GM18507 (cell line): ENCODE measurements at places on chromosomes 3 and 15.
A peak's percentile ranks its signal among the peaks of the same experiment; 100 is the strongest.

- DNase-seq, result no peak
Measured at GRCh38 chr15:23073890-23074646, 34.7 kb upstream of the TUBGCP5 start.

DNA sequence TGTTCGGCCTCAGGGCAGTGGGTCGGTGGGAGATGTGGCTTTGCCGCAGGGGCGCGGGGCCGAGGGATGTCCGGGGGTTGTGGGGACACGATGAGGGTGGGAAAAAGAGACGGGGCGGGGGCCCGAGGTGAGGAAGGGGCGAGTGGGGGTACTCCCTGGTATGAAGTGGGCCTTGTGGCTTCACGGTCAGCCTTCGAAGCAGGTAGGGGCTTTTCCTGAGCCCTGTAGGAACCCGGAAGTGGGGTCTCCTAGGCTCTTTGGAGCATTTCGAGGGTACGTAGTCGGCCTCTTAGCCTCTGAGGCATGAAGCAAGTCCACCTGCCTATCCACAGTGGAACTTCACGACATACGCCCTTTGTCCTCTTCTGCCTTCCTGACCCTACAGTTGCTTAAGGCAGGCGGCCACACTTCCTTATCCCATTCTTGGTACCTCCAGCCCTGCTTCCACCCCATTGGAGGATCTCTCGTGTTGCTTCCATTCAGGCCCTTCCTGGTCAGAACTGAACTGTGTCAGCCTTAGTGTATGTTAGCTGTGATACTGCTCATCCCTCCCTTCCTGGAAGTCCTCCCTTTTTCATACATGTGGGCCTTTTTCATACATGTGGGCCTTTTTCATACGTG, 389 bp downstream of the ARPC4 start:
- DNase-seq, result no peak

- DNase-seq, result no peak
Measured at GRCh38 chr3:183920416-183920815, 35.7 kb upstream of the PARL start.

DNA sequence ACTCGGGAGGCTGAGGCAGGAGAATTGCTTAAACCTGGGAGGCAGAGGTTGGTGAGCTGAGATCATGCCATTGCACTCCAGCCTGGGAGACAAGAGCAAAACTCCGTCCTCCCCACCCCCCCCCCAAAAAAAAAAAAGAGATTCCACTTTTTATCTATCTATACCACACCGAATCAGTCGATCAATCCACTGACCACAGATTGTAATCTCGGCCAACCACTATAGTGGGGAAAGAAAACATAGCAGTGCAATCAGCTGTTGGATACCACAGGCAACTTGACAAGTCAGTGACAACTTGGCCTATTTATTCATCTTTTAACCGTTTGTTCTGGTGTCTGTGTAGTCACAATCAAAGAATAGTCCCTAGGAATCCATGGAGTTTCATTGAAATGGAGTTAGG, 299.2 kb downstream of the FHIT start:
- no peak for DNase-seq

- DNase-seq, result no peak
Measured at GRCh38 chr15:94592495-94592894, 361.1 kb downstream of the MCTP2 start.

DNA sequence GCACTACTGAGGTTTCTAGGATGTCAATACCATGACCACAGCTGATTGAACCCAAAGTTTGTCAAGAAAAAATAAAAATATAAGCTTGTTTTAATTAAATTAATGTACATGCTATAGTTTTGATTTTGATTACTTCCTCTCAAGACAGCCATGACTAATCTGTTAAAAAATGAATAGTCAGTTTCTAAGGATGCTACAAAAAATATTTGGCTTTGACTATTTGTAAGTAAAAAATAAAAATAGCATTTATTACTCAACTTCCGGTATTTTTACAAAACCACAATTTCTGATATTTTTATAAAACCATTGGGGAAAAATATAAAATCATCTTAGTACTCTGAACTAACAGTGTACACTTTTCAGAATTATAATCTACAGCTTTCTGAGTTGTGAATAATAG, 12.1 kb upstream of the TEX9 start:
- no peak for DNase-seq

GRCh38 chr3:127403795-127404194, 115.9 kb upstream of the PRR20G start:
- no peak for DNase-seq

DNA sequence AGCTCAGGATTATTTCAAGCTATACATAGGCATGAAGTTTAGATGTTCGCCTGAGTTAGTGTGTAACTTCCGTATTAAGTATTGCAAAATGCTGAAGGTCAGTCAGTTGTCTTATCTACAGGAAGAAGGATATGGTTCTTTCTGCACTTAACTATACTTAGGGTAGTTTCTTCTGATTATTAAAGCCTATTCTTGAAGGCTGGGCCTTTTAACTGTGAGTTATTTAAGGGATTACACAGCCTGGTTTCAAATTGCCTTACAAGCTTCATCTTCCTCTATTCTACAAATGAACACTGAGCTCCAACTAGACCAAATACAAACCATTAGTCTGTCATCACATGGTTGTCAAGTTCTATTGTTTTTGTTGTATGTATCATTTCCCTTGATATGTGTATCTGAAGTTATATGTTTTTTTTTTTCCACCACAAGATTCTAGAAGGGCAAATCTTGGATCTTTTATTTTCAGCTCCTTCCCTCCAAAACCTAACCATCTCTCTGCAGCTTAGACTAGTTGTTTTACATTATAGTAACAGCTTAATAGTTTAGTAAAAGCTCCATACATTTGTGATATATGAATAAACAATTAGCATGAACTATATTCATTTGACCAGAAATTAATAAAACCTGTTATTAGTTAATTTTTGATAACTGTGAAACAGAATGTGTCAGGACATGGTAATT, 272.9 kb upstream of the KCNMB2 start:
- no peak for DNase-seq

GRCh38 chr15:80568298-80568697, 126.8 kb upstream of the ABHD17C start:
- no peak for DNase-seq

DNA sequence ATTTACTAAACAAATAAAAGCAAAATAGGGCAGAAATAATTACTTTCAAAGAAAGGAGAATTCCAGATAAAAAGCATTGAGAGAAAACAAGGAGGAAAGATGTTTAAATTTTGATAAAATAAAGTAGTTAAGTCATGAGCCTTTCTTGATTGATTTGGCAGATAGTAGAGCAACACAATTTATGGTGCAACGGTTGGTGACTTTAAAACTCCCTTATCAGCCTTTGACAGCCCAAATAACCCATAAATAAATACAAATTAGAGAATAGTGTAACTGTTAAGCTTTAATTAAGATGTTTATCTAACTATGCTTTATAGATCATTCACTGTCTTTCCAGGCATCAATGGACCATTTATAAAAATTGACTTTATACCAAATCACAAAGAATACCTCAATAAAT, 54.0 kb upstream of the EIF1B start:
- DNase-seq, result no peak

DNA sequence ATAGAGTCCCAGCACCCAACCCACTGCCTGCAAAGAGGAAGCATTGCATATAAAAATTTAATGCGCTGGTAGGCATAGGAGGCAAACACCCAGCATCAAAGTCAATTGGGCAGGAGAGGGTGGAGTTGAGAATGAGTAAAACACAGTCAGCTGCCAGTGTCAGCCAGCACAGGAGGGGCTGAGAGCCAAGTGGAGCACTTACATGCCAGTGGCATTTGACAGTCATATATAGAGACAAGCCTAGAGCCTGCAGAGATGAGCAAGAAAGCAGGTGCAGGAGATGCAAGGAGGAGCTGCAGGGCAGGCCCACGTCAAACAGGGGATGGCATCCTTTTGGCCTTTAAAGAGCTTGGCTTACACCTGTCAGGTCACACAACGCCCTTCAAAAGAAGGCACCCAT, 27.6 kb upstream of the ZFAND6 start:
- no peak for DNase-seq

DNA sequence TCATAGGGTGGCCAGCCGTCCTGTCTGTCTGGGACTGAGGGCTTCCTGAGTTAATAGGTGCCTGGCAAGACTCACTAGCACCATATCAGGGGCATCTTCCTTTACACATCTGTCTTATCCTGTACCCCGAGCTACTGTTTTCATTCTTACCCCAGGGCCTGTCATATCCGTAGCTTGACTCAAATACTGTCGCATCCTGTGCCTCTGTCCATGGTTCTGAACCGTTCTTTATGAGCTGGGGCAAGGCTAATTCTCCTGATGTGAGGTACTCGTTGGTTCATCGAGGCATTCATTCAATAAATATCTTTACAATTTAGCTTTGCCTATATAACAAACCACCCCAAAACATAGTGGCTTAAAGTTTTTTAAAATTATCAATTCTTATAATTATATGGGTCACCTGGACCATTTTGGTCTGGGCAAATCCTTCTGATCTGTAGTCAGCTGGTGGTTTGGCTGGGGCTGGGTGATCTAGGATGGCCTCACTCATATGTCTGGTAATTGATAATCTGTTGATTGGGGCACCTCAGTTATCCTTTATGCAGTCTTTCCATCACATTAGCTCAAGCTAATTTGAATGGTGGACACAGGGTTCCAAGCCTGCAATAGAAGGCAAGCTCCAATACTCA, 121.2 kb downstream of the TLE3 start:
- DNase-seq, result no peak

DNA sequence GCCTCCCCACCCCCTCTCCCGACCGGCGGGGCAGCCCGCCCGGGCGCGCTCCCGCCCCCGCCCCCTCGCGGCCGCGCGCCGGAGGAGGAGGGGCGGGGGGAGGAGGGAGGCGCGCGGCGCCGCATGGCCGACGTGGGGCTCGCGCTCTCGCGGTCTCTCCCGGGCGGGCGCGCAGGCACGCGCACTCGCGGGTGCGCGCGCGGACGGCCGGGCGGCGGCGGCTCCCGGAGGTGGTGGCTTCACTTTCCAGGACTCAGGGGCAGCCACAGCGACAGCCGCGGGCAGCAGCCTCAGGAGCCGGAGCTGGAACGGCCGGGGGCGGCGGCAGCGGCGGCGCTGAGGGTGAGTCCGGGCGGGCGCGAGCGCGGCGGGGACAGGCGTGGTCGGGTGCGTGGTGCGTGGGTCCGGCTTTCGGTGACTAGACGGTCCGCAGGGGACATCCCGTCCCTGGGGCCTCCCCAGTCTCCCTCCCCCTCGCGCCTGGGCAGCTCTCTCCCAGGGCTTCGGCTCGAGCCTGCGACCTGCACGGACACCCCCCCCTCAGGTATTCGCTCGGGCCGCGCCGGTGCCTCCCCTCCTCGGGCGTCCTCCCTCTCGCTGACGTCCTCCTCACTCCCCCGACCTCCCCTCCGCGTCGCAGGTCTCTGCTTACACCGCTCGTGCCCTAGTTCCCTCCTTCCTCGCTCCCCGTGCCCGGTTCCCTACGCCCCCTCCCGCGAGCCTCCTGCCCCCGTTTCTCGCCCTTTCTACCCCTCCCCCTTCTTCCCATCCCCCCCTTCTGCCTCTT, at the start of gene UBE2E2:
Gene UBE2E2, plus strand, starts transcription at position 407 of the 787 bp plus-strand sequence.
- DNase-seq, result peak; percentile 75

DNA sequence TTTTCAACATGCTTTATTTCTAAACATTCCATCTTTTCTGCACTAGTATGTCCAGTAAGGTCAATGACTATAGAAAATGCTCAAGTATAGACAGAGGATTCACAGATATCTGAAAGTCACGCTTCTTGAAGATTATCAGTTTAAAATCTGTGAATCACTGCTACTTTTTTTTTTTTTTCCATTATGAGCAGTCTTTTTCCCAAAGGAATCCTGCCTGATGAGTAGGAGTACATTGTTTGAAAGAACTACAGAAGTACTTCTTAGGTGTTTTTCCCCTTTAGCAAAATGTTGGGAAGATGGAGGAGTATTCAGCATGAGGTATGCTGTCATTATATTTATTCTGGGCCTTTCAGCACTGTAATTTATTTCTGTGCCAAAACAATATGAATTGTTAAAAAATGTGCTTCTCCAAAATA, 266.2 kb downstream of the NLGN1 start:
- DNase-seq, result no peak

GRCh38 chr3:194083637-194084224, 52.2 kb upstream of the HES1 start:
- DNase-seq, result no peak

DNA sequence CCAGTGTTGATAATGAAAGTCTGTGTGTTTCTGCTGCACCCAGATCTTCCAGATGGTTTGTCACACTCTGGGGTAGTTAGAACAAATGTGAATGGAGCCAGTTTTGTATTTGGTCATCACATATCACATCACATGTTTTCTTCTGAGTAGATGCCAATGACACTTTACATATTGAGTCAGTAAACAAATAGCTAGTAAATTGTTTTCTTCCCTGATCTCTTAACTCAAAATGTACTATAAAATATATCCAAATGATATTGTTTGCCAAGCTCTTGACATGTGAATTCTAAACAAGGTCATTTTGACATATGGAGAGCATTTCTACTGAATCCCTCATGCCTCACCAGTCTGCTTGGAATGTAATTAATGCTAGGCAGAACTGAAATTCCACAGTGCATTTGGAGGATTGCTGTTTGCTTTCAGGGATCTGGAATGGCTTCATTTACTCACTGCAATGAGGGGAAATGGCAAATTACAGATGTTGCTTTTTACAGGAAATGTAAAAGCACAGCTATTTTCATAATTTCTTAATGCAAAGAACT, 45.0 kb downstream of the PDHB start:
- no peak for DNase-seq

GRCh38 chr3:46209746-46210470, 1.8 kb upstream of the CCR1 start:
- DNase-seq, result no peak

DNA sequence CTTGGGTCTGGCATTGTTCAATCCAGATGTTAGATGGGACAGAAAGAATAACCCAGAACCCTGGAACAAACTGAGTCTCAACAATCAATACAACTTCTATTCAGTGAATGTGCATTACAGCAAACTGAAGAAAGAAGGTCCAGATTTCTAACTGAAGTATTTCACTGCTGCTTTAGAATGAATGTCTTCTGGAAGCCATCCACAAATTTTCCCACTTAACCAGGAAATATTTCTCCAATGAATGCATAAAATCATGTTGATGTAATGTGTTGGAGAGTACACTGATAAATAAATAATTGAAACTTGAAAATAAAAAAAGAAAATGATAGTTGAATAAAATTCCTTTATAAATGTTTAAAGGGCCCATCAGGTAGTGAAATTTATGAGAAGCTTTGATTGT, 658.6 kb downstream of the ZBBX start:
- DNase-seq, result no peak

DNA sequence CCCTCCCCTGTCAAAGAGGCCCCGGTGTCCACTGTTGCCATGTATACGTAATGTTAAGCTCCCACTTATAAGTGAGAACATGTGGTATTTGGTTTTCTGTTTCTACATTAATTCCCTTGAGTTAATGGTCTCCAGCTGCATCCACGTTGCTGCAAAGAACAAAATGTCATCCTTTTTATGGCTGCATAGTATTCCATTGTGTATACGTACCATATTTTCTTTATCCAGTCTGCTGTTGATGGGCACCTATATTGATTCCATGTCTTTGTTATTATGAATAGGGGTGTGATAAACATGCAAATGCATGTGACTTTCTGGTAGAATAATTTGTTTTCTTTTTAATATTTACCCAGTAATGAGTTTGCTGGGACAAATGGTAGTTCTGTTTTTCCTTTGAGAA, 43.3 kb upstream of the AGTR1 start:
- no peak for DNase-seq

GRCh38 chr3:115227461-115227860, 80.4 kb upstream of the ZBTB20 start:
- DNase-seq, result no peak
